ENCODE measurements at places on chromosomes 3 and 15. TPM values are rescaled to one million over a fixed set of nuclear protein-coding genes. Genes with fewer than 3 reads are reported as not detected.

The COL6A5 gene
- total RNA-seq, result not detected

- DNase-seq, result no peak
These were observed 25.6 kb upstream of the CCDC50 start for GRCh38 chr3:191303596-191303995.

GRCh38 chr15:77481670-77482069 lies 61.0 kb downstream of the HMG20A start:
- no peak for DNase-seq

DNA sequence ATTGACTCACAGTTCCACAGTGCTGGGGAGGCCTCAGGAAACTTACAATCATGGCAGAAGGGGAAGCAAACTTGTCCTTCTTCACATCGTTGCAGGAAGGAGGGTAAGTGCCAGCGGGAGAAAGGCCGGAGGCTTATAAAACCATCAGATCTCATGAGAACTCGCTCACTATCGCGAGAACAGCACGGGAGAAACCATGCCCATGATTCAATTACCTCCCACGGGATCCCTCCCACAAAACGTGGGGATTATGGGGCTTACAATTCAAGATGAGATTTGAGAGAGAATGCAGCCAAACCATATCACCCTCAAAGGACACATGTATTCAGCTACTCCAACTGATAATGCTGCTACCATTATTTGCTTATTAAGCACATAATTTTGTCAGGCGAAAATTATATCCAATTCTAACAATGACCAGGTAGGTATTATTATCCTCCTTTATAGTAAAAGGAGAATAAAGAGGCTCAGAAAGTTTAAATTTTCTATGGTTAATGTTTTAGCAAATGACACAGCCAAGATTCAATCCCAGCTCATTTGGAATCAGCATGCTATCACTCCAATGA lies 327.2 kb upstream of the CDIN1 start:
- DNase-seq, result no peak

All from Calu3 (cell line).